ENCODE measurements at places on chromosomes 13 and 19.

DNA sequence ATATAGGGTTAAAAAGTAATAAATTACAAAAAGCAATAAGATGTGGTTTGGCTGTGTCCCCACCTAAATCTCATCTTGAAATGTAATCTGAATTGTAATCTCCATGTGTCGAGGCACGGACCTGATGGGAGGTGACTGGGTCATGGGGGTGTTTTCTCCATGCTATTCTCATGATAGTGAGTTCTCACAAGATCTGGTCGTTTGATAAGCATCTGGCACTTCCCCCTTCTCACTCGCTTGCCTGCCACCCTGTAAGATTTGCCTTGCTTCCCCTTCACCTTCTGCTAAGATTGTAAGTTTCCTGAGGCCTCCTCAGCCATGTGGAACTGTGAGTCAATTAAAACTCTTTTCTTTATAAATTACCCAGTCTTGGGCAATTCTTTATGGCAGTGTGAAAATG, 577.4 kb downstream of the TBC1D4 start:
- DNase-seq, result no peak

DNA sequence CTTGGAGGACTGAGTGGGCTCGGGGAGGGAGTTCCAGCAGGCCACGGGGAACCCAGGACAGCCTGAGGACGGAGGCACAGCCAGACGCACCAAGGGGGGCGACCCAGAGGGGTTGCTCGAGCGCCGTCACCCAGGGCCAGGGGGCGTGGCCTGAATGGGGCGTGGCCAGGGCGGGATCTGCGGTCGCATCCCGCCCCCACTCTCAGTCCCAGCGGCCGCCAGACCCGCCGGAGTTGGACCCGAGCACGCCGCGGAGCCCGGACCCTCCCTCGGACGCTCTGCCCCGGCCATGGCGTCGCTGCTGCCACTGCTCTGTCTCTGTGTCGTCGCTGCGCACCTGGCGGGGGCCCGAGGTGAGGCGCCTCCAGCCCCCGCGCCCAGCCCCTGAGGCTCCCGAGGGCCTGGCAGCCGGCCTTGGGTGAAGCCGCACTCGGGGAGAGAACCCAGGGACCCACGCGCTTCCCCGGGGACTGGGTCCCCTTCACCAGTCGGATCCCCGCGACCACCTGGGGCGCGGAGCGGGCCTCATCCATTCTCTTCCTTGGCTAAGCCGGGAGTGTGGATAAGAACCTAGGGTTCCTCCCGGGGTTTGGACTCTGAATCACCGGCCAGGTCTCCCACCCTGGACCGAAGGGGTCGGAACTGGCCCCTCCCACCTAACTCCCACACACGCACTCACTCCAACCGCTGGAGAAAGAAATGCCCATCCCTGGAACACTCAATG, at the start of gene CILP2:
TSS of gene CILP2 (plus strand) at position 205 of the 724 bp plus-strand sequence. CDS start at position 290, 85 bp downstream.
- DNase-seq, result no peak

DNA sequence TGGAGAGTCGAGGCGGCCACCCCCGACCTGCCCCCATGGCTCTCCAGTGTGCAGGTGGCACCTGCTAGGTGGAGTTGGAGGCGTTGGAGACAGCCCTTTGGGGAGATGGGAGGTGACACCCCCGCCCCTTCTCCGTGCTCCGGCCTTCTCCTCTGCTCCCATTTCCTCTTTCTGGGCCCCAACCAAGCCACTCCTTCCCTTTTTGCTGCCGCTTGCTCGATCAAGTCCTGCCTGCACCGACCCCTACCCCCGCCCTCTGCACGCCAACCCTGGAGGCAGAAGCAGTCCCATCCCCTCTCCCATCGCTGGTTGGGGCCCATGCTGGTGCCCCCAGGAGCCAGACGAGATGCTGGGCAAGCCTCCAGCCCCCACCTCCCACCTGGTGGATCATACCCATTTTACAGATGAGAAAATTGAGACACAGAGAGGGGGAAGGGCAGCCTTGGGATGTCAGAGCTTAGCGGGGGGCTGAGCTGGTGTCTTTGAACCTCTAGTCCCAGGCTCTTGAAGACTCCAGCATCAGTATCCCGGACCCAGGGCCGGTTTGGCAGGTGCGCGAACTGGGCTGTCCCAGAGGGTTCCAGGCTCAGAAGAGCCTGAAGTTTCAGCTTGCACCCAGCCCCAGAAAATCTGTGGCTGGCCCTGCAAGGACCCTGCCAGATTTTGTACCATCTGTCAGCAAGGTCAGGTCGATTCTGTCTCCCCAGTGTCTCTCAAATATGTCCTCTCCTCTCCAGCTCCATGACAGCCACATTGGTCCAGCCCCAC, 10.3 kb downstream of the GNA15 start:
- DNase-seq, result no peak

GRCh38 chr13:33205804-33206221, 79.7 kb downstream of the STARD13 start:
- DNase-seq, result no peak

DNA sequence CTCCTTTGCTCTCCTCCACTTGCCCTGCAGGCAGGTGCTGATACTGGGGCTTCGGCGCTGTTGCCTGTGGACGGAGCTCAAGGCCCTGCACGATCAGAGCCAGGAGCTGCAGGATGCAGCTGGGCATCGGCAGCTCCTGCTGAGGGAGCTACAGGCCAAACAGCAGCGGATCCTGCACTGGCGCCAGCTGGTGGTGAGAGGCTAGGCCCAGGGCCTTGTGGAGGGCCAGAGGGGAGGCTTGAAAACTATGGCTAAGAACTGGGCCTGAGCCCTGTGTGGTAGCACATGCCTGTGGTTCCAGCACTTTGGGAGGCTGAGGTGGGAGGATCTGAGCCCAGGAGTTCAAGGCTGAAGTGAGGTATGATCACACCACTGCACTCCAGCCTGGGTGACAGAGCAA, 6.3 kb downstream of the HAUS5 start:
- DNase-seq, result no peak

Measured in LoVo (cell line).